Bronchial epithelial cell (primary cell): ENCODE measurements at places on chromosomes 3 and 15. TPM values are rescaled to one million over a fixed set of nuclear protein-coding genes. Genes with fewer than 3 reads are reported as not detected.

DNA sequence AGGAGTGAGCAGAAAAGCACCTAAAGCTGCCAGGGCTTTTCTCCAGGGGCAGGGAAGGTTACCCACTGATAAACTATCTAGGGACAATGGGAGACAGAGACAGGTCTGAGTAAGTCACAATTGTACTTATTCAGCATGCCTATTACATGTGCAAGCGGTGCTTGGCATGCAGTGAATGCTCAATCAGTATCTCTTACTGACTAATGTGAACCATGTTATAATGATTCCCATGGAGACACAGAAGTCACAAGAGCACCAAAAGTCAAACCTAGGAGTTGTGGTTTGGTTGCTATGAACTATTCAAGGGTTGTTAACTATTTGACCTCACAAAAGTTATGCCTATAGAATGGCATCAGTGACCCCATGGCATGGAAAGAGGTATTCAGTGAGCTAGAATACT, 50.0 kb upstream of the RASGRP1 start:
- DNase-seq = no peak

The ETV5 gene
- 12.9 and 14.0 TPM in 2 replicates for total RNA-seq

GRCh38 chr3:66338927-66339326, 118.1 kb downstream of the SLC25A26 start:
- DNase-seq = peak; percentile 46

The RAB6B gene
- total RNA-seq = under 0.01 and 0.13 TPM in 2 replicates

DNA sequence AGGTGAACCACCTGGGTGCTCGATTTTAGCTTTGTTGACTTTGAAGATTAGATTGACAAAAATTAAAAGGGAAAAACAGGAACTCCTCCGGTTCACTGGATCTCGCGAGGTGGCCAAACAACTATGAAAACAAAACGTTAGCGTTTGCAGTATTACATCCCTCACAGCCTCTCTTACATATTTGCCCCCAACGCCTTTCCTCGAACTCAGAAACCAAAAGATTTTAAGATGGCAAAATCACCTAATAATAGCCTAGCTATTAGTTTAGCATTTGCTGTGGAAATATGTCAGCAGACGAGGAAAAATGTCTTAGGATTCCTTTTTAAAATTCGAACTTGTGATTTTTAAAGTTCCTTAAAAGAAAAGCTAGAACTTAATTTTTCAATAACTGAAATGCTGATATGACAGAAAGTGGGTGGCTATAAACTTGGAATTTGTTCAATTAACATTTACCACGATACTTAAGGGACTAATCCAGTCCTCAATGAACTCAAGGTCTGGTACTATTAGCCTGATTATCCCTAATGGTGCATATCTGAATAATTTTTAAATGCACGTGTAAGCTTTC, 491 bp upstream of the SENP7 start:
- no peak for DNase-seq
